Activated CD4-positive, alpha-beta memory T cell treated with anti-CD3 and anti-CD28 coated beads, Interleukin-2, amount 10 ng/mL, durations not matched to agents 7 days and 5 days (primary cell): ENCODE measurements at places on chromosomes 4 and X.

DNA sequence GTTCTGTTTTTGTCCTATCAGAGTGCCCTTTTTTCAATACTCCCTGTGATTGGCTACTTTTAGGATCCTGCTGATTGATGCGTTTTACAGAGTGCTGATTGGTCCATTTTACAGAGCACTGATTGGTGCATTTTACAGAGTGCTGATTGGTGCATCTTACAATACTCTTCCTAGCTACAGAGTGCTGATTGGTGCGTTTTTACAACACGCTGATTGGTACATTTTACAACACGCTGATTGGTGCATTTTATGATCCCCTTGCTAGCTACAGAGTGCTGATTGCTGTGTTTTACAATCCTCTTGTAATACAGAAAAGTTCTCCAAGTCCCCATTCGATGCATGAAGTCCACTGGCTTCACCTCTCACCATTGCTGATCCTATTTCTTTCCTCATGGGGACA lies 176.8 kb downstream of the GC start:
- no peak for DNase-seq

DNA sequence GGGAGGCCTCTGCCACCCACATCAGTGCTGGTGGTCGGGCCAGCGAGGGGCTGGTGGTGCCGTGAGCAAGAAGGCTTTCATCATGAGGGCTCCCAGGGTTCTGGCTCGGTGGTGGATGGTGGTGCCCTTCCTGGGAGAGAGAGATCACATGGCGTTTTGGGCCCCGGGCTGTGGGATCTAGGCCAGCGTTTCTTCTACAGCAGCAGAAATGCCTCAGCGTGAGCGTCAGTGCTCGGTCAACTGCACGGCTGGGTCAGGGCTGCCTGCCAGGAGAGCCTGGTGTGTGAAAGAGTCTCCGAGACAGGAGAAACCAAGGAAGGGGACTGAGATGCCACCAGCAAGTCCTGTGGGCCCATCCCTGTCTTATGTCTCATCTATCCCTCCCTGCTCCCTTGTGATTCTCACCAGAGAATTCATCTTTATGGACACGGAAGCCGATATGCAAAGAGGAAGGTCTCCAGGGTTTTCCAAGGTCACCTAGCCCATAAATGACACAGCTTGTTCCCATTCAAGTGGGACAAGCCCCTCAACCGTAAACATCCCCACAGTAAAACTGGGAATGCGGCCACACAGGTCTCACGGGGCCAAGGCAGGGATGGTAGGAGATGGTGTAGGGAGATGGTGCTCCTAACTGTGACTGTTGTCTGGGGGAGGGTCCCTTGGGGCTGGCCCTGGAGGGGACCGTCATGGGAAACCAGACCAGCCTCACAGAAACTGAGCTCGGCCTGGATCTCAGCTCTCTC lies 99.2 kb downstream of the SORCS2 start:
- no peak for DNase-seq

DNA sequence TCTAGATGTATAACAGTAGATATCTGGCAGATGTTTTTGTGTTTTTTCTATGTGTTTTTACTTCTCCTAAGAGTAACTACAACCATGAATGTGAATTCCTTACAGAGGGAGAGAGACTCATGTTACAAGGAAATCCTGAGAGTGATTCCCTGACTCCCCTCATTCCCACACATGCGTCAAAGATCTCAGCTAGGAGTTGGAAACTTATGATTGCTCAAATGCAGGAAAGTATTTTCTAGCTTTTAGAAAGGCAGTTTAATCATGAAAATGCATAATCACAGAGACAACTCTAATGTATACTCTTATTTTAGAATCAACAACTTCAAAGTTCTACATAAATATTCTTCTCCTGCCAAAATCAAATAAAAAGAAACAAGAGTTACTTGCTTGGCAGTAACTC lies 121.8 kb downstream of the PDE5A start:
- DNase-seq: no peak

DNA sequence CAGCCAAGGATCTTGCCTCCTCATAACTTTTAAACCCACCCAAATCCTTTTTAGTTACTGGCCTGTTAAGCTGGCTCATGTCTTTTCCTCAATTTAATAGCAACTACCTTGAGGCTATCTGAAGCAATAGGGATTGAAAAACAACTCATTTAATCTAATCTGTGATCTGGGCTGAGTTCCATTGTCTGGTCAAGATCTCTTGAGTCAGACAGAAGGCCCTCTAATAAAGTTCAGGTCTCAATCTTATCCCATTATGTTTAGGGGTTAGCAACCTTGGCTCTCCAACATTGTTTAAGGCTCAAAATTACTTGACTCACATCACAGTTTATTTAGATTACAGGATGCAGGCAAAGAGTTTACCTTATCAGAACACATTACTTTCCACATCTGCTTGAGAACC lies 436.1 kb downstream of the ANKRD50 start:
- no peak for DNase-seq
